ENCODE measurements at places on chromosomes 3 and 15.

DNA sequence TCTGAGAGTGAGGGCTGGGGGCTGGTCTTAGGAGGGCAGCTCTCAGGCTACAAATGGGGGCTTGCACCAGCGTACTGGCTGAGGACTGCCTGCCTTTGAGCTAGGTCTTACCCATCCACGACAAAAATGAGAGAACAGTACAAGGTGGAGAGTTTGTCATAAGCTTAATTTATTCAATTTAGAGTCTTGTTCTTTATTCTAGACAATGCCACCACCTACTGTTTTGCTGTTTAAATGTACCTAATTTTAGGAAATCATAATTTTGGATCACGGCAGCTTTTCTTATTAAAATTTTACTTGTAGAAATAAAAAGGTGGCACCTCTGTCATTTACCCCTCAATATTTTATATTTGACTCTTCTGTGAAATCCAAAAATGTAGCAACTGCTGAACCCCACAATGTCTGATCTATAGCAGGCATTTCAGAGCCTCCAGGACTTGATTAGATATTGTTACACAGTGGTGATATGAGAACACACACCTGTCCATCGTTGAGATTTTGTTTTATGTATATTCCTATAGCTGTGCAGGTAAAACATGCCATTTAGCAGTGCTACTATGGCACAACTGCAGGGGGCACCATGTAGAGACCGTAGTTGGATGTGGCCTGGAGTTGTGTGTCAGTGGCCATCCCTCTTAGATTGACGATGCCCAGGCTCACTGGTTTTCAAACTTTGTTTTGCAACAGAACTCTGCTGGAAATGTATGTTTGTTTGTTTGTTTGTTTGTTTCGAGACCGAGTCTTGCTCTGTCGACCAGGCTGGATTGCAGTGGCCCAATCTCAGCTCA lies 88.6 kb downstream of the SLCO3A1 start:
- DNase-seq: no peak

DNA sequence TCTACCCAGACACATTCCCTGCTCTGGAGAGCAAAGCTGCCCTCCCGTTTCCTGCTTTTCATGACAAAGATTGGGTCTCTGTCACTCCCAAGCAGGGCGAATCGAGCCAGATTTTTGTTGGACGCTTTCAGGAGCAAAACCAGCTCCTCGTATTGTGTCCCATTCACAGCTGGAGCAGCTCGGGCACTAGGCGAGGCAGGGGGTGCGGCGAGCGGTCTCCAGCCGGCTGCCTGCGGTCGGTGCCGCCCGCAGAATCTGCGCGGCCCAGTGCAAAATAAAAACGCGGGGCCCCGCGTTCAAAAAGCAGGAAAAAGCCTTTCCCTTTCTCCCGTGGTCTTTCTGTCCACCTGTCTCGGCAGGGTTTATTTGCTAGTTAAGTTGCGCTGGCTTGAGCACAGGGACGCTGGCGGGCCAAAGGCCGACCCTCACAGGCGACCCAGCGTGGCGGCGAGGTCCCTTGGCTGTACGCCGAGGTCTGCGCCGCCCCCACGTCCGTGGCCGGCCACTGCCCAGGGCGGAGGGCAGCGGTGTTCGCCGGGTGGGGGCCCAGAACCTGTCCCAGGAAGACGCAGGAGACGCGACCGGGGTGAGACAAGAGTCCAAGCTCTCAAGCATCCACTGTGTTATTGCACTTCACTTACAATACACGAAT lies 71.2 kb downstream of the CYP19A1 start:
- no peak for DNase-seq

GRCh38 chr15:61393949-61394348 lies 164.8 kb upstream of the RORA start:
- peak; percentile 3 for DNase-seq

GRCh38 chr15:59299929-59300617 lies 72.6 kb downstream of the MYO1E start:
- peak; percentile 46 for DNase-seq

DNA sequence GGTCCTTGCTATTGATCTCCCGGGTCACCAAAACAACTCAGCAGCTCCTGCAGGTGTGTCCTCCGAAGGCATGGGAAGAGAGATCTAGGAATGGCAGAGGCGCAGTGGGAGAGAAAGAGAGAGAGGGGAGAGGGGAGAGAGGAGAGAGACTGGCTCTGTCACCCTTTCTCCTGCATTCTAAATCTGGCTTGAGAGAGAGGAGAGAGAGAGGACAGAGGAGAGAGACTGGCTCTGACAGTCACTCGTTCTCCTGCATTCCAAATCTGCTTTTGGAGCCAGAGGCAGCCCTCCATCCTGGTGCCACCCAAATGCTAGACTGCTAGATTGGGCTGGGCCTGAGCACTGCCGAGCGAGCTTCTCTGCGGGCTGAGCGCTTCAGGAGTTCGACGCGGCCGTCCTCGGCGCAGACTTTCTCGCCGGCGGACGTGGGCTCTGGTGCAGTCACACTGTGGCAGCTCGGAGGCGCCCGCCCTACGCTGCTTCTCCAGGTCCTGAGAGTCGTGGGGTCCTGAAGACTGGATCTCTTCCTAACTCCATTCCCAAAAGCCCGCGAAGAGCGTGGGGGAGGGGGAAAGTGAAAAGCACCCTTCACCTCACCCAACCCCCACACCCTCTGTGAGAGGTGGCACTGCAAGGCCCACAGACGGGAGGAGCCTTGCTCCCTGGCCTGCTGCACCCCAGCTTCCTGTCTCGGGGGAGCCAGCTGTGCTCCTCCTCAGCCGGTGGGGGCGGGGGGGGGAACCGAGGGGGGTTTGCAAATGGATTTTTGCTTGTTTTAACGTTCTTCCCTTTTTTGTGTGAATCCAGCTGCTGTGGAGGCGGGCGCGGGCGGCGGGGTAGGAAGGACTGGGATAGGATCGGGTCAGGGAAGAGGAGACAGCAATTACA lies 222.3 kb downstream of the MEIS2 start:
- peak; percentile 25 for DNase-seq

DNA sequence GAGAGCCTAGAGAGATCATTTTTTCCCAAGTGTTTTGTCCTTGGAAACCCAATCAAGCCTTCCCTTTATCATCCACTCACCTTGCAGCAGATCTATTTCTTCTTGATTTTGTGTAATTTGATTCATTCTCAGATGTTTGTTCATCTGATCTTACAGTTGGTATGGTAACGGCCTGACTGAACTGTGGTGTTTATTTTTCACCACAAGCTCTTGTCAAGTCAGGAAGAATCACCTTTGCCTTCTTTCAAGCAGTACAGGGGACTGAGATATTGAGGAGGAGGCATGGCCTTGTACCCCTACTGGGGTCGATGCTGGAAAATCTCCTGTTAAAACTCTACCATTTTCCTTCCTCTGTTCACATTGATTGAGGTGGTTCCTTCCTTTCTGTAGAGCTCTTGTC lies 361.4 kb upstream of the CFAP20DC start:
- DNase-seq: no peak

DNA sequence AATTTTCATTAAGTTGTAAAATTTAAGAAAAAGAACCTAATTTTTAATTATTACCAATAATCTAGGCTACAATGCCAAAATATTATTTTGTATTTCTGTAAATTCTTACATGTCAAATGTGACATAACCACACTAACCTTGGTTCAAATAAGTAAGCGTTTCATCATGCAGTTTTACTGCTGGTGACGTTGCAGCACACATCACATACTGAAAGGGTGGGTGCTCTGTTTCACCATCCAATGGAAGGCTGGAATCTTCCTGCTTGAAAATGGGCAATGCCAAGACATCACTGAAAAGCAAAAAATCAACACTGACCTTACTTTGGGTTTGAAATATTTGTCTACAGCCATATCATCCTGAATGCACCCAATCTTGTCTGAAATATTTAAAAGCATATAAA lies 14.8 kb downstream of the UBP1 start:
- no peak for DNase-seq

All from GM19239 (cell line).